GM12864 (cell line): ENCODE measurements at places on chromosomes 6 and 20.

GRCh38 chr6:105988321-105988720 is 97.8 kb upstream of the PRDM1 start:
- DNase-seq, result no peak

DNA sequence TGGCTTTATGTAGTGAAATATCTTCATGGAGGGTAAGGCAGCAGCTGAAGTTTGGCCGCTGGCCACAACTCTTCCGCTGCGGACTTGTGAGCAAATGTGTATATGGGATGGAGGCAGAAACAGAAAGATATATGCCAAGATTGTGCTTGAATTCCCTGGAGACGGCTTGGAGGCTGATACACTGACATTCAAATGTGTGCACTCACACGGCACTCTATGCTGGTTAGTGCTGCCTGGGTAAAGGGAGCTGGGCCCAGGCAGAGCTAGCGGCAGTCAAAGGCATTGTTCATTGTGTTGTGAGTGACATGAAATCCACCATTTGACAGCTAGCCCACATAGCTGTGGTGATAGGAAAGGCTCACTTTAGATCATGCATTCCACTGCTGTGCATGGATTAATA is 202.7 kb downstream of the CLIC5 start:
- DNase-seq, result no peak

- DNase-seq, result no peak
Observed at GRCh38 chr20:25051386-25052155, 6.4 kb downstream of the ACSS1 start.

DNA sequence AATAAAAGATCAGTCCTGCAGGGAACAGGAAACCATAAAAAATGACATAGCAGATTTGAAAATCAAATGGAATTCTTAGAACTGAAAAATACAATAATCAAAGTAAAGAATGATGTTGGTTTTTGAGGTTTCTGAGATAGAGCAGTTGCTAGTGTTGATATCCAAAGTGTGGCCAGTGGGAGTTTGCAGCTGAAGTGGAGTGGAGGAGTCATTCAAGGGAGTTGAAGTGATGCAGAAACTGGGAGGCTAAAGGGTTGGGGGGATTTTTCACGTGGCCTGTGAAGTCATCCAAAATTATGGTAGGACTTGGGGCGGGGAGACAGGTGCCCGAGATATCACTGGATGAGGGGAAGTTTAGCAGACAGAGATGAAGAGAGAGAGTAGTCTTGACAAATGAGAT is 123.6 kb downstream of the CDC5L start:
- DNase-seq, result no peak

DNA sequence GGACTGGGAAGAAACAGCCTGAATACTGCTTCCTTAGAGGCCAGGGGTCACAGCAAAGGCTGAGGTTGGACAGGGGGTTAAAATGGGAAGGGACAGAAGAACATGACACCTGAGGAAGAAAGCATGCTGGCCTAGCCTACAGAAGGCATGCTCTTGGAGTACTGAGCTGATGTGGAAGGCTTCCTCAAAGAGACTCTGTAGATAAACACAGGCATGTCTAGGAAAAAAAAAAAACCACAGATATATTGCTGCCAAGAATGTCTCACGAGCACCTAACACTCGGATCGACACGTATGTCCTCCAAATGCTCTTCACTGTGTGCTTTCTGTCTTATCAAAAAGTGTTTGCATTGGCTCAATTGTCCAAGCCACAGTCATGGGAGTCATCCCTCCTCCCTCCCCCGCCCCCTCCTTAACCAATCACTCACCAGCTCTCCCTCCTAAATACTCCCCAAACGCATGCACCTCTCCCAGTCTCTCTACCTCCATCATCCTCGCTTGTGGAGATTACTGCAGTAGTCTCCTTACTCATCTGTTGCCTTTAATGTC is 101.1 kb upstream of the LRFN2 start:
- no peak for DNase-seq

- DNase-seq, result no peak
Observed at GRCh38 chr6:100488244-100488643, 23.5 kb upstream of the SIM1 start.

- no peak for DNase-seq
Observed at GRCh38 chr6:113994934-113995342, 24.0 kb upstream of the HDAC2 start.

DNA sequence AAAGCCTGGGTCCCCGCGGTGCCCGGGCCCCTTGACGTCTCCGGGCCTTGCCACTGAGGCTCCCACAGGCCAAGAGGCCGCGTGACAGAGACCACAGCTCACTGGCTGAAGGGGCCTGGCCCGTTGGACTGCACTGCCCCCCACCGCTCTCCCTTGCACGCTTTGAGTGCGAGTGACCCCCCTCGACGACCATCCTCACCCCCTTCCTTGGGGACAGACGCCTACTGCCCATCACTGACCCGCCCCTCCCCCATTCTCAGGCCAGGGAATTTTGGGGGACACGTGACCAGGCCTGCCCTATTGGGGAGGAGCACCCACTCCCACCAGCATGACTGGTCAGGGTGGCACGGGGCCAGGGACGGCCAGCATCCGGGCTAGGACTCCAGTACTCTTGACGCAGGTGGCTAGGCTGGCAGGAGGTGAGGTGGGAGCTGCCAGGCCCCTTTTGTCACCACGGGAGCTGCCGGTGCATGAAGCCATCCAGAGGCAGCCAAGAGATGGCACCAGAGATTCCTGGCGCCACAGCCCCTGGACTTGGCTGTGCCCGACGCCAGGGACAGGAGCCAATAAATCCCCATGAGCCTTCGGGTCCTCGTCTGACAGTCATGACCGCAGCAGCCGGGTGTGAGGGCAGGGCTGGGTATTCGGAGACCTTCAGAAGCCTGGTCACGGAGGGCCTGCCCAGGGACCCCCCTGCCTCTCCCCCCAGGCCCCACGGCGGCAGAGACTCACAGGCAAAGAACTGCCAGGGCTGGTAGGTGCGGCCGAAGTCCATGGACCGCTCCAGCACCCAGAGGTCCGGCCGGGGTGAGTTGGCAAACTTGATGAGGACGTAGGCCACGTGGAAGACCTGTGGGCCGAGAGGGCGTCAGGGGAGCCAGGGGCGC is 14.5 kb downstream of the LAMA5 start:
- no peak for DNase-seq

DNA sequence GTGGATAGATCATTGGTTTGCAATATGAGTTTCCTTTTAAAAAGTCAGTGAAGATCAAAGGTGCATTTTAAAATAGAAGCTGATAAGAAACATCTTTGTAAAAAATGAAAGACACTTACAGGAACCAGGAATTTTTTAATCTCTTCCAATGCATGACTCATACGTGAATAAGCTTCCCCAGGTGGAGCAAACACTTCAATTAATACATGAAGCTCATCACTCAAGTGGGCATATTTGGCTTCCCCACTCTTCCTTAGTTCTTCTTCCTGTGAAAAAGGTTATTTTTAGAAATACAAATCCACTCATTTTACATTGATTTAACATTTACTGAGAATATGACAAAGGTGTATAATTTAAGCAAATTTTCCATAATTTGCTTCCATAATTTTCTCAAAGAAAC is 308.1 kb downstream of the KHDRBS2 start:
- no peak for DNase-seq

DNA sequence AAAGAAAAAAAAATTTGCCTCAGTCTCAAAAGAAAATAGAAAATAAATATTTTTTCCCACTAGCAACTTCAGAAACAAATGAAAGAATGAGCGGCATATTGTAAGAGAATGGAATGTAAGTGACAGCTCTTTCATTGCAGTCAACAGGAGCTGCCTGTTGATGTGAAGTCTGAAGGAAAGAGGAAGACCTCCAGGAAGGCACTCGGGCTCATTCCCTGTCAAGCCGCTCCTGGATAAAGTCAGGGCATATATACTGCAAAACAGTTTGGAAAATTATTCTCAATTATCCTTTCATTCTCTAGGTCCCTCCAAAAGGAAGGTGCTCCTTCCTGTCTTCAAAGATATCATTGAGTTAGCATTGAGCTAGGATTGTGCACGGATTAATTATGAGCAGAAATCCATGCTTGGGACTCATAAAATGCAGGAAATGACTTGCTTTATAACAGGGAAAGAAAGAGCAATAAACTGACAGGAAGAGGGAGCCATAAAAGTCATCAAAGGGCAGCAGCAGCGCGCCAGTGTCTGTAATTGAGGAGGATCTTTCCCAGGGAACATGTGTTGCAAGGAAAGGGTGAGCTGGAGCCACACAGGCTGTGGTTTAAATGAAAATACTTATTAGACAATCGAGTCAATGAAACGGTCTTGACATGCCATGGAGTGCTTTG is 218.2 kb downstream of the C6orf118 start:
- no peak for DNase-seq

DNA sequence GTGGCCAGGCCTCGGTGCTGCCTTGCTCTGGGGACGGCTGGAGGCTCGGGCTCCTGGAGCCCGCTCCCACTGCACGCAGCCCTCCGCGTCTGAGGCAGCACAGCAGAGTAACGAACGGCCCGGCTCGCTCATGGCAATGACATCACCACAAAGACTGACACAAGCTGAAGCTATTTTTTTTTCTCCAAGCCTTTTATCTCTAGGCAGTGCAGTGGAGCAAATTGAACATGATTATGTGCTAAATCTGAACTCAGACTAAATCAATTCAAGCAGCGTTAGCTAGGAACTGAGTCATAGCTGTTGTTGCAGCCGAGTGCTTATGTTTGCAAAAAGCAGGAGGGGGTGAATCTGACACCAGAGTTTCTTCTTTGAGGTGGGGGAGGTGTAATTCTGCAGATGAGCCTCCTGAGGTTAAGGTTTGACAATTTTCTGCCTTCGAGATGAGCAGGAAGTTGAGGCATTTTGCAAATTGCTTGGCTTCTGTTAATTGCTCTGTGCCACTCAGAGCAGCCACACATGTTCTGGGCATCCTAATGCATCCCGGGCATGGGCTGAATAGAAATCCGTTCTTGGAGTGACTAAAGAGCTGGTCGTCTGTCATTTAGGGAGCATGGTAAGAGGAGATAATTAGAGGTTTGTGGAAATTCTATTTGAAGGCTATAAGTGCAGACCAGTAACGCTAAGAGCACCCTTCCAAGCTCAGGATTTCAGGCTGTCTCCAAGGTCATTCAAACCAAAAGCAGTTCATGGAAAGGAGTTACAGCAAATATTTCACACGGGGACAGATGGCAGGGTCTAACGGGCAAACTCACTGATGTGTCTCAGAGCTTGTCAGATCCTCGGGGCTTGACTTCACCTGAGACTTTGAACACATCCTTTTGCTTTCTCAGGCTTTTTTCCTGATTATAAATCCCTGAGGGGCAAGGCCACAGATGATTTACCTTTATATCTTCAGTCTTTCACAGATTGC is 155.1 kb upstream of the ENPP5 start:
- DNase-seq, result no peak

DNA sequence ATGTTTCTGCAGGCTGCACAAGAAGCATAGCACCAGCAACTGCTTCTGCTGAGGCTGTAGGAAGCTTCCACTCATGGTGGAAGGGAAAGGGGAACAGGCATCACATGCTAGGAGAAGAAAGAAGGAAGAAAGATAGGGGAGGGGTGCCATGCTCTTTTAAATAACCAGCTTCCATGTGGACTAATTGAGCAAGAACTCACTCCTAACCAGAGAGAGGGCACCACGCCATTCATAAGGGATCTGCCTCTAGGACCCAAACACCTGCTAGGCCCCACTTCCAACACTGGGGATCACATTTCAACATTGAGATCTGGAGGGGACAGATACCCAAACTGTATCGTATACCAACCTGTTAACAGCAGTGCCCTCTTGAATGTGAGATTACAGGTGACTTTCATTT is 46.9 kb upstream of the ARMC2 start:
- DNase-seq, result no peak

DNA sequence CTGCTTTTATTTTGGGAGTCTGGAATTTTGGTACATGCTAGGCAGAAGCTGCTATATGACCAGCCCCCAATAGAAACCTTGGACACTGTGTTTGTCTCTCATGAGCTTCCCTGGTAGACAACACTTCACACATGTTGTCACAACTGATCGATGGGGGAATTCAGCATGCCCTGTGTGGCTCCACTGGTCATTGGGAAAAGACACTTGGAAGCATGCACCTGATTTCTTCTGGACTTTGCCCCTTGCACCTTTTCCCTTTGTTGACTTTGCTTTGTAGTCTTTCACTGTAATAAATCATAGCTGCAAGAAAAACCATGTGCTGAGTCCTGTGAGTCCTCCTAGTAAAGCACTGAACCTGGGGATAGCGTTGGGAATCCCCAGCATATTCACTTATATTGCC is 7.9 kb upstream of the WFDC10A start:
- DNase-seq, result no peak

- no peak for DNase-seq
Observed at GRCh38 chr6:165298875-165299274, 10.5 kb downstream of the C6orf118 start.

DNA sequence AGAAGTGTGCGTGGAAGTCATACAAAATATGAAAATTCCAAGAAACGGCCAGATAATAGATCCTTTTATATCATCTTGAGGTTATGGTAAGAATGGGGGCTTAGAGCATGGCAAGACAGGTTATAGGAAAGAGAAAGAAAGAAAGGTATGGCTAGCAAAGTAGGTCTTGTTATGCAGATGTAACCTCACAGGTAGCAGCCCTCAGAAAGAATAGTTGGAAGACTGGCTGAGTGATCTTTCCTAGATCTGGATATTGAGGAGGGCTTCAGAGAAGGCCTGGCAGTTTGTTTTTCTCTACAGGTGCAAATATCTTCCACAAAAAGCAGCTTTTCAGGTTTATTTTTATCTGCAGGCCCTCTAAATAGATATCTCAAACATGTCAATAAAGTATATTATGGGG is 679.5 kb downstream of the KHDRBS2 start:
- no peak for DNase-seq

GRCh38 chr6:43776799-43777776 is 7.1 kb downstream of the VEGFA start:
- DNase-seq, result no peak

- no peak for DNase-seq
Observed at GRCh38 chr6:160137989-160138835, 16.6 kb downstream of the SLC22A1 start.

GRCh38 chr6:166591961-166592520 is 5.6 kb upstream of the RAMACL start:
- DNase-seq, result no peak

GRCh38 chr20:36460648-36461599 is 80.4 kb upstream of the MYL9 start:
- peak; percentile 66 for DNase-seq
